ENCODE measurements at places on chromosomes 16 and 17.

GRCh38 chr16:56677474-56677873 lies 4.8 kb upstream of the MT1X start:
- DNase-seq = no peak

GRCh38 chr16:50884066-50884860 lies 142.4 kb downstream of the CYLD start:
- peak; percentile 35 for DNase-seq

- no peak for DNase-seq
These were observed 14.2 kb upstream of the CRK start for GRCh38 chr17:1470071-1470754.

- no peak for DNase-seq
These were observed 36.6 kb downstream of the EPN2 start for GRCh38 chr17:19273731-19274130.

GRCh38 chr17:20315311-20315710 lies 152.0 kb downstream of the LGALS9B start:
- no peak for DNase-seq

GRCh38 chr17:624341-624860 lies 90.2 kb downstream of the VPS53 start:
- no peak for DNase-seq

- peak; percentile 77 for DNase-seq
These were observed 17.9 kb downstream of the LIG3 start for GRCh38 chr17:34998205-34998604.

- peak; percentile 77 for DNase-seq
These were observed 2.8 kb upstream of the SMIM36 start for GRCh38 chr17:55513885-55514590.

- no peak for DNase-seq
These were observed 30.3 kb downstream of the MMD start for GRCh38 chr17:55391244-55391757.

DNA sequence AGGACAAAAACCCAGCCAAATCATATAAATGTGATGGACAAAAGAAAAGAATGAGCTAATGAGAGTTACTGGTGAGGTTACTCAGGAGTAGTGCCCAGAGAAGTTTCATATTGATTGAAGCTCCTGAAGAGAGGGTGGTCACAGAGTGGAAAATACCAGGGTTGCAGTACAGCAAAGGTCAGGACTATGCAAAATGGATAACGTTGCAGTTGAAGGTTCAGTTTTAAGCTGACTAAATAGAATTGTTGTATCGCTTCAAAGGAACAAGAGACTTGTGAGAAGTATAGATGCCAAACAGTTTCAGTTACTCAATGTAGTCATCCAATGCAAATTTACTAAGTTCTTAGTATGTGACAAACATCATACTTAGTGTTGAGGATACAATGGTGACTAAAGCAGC lies 47.1 kb downstream of the ABCA8 start:
- DNase-seq = no peak

All from ELR (cell line).